NT2/D1 (cell line): ENCODE measurements at places on chromosomes 1 and 21.
A peak's percentile ranks its signal among the peaks of the same experiment; 100 is the strongest.

GRCh38 chr1:95994643-95995042 lies 726.9 kb upstream of the PTBP2 start:
- no peak for DNase-seq

DNA sequence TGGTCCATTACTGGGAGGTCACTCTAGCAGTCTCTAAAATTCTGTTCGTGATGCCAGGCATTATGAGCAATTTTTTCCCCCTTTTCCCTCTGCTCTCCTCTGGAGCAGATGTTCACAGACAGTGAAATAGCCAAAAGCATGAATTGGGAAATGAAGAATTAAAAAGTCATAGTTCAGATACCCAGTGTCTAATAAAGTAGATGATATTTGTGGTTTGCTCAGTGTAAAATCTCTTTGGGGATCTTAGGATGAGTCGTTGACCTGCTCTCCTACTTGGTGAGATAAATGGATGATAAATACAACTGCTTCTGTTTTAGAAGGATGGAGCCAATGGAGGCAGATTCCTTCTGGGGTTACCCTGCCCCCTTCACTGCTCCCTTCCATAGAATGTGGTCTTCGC lies 56.3 kb downstream of the KIAA0040 start:
- DNase-seq = no peak

DNA sequence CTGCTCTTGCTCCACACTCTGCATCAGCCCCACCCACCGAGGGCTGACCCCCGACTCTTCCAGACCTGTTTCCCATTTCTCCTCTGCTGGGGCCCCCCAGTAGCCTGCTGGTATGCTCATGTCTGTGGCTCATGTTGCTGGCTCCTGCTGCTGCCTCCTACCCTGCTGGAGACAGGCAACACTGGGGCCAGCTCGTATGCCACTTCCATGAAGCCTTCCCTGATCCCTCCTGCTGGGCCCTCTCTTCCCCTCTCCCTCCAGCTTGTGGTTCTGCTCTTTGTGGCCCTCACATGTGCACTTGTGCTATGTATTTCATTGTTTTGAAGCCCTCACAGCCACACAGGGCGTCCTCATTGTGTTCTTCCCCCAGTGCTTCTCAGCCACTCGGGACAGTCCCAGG lies 40.5 kb downstream of the CNN3 start:
- no peak for DNase-seq

DNA sequence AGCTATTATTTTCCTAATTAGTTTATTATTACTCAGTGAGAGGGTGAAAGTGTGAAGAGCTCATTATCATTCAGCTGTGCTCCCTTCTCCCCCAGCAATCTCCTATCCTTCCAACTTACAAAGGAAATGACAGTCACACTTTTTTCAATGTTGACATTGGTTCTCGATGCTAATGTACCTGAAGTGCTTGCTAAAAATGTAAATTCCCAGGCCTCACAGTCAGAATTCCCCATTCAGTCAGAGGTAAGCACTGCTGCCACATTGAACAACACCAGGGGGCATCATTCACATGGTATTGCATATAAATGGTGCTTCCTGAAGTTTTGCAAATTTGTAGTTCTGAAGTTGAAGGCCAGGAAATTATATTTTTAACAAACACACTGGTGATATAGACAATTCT lies 132.7 kb upstream of the FOXD3 start:
- DNase-seq = peak; percentile 95

DNA sequence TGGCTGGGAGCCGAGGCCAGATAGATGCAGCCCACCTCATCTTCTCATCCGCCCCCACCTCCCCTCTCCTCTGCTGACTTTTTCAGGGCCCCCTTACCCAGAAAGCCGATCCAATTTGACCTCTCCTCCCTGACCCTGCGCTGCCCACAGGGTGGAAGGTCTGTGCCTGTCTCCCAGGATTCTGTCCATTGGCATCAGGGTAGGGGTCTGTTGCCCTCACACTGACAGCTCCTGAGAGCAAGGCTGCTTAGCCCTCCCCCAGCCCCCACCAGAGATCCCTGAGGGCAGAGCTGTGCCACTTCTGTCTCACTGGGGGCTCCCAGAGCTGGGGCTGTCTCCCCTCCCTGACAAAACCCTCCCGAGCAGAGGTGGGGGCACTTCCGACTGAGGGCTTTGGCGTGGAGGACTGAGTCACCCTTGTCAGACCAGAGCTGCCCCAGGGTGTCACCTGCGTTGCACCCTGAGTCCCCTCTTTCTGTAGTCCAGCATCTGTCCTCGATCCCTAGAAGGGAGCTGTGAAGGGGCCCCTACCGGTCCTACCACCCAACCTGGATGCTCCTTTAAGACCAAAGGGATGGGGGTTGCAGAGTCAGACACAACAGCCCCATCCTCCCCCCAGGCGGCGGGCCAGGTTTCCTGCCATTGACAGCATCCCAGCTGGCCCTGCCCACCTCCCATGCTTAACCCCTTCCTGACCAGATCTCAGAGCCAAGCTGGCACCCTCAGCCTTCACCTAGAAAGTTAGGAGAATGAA lies 2.4 kb upstream of the FAM110D start:
- no peak for DNase-seq

- DNase-seq = no peak
Observed at GRCh38 chr1:41504114-41505035, 19.9 kb upstream of the EDN2 start.

GRCh38 chr1:44246806-44247205 lies 33.5 kb downstream of the DMAP1 start:
- no peak for DNase-seq

GRCh38 chr1:233738396-233738795 lies 124.5 kb downstream of the KCNK1 start:
- DNase-seq = no peak

- DNase-seq = no peak
Observed at GRCh38 chr1:221099747-221100595, 220.7 kb downstream of the HLX start.

DNA sequence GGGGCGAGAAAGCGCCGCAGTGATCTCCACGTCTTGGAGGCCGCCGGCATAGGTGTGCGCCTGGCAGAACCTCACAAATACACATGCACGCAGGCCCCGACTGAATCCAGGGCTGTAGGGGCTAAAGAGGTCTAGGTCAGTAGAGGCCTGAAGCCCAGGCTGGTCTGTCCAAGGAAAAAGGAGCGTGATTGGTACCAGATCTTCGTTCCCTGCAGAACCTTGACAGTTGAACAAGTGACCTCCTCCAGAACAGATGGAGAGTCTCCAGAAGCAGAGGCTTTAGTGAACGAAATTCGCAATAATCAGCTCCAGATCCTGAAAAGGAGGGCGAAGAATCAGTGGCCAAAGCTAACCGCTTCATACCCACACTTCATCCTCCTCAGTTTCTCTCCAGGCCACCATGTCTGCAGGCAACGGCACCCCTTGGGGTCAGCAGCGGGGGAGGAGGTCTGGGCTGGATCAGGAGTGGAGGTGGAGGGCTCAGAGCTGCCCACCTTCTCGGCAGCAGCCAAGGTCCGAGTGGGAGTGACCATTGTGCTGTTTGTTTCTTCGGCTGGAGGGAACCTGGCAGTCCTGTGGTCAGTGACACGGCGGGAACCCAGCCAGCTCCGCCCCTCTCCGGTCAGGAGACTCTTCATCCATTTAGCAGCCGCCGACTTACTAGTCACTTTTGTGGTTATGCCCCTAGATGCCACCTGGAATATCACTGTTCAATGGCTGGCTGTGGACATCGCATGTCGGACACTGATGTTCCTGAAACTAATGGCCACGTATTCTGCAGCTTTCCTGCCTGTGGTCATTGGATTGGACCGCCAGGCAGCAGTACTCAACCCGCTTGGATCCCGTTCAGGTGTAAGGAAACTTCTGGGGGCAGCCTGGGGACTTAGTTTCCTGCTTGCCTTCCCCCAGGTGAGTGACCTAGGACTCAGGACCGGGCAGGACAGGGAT lies 749 bp upstream of the PEX11B start:
- DNase-seq = no peak

DNA sequence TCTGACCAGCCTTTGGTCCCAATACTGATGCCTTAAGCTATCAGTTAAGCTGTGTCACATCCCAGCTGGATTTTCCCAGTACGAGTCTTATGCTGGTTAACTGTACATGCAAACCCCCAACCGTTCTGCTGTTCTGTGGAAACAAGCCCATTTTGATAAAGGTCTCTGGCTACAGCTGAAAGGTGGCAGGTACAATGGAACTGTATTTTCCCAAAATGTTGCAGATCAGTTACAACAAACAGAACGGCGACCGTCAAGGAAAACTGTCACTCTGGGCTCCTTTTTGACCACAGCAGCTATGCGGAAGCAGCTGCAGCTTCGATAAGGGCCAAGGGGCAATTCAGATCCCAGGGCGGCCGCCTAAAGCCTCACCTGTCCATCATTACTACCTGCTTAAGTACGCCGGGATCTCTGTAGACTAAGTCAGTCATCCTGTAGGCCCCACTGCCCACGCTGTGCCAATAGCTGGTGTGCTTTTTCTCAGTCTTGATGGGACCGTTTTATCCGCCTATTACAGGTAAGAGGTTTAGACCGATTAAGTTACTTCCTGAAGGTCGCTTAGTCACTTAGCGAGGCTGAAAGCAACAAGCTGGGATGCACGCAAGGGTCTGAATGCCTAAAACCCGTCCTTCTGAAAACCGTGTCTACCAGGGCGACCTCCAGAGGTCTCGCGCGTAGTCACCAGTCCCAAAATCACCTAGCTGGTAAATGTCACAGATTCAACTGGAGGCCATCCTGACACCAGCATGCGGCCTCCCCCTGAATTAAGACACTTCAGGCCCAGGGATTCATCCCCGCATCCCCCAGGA lies 11.1 kb upstream of the RAB42 start:
- no peak for DNase-seq

GRCh38 chr1:58848818-58849411 lies 65.1 kb upstream of the JUN start:
- DNase-seq = peak; percentile 36

GRCh38 chr1:16138772-16139221 lies 17.1 kb downstream of the EPHA2 start:
- DNase-seq = no peak

- no peak for DNase-seq
Observed at GRCh38 chr1:213423041-213423440, 372.0 kb downstream of the RPS6KC1 start.

DNA sequence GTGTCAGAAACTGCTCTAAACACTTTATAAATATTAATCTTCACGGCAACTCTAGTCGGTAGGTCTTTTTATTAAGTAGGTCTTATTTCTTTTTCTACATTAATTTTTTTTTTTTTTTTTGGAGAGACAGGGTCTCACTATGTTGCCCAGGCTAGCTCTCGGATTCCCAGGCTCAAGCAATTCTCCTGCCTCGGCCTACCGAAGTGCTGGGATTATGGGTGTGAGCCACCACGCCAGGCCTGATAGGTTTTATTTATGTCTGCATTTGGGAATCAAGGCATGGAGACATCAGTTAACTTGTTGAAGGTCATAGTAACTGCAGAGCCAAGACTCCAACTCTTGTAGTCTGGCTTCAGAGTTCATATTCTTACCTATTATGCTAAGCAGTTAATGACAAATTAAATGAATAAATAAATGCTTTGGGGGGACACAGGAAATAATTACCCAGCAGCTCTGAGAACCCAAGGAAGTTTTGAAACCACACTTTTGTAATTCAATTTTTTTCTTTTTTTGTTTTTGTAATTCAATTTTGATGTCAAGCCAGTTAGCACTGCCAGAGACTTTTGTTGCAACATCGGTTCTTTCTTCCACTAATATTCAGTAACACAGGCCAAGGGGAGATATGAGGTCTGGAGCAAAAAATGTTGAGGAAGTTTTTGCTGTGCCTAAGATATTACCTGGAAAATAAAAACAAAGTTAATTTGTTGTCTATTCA lies 9.4 kb upstream of the UAP1 start:
- DNase-seq = no peak

DNA sequence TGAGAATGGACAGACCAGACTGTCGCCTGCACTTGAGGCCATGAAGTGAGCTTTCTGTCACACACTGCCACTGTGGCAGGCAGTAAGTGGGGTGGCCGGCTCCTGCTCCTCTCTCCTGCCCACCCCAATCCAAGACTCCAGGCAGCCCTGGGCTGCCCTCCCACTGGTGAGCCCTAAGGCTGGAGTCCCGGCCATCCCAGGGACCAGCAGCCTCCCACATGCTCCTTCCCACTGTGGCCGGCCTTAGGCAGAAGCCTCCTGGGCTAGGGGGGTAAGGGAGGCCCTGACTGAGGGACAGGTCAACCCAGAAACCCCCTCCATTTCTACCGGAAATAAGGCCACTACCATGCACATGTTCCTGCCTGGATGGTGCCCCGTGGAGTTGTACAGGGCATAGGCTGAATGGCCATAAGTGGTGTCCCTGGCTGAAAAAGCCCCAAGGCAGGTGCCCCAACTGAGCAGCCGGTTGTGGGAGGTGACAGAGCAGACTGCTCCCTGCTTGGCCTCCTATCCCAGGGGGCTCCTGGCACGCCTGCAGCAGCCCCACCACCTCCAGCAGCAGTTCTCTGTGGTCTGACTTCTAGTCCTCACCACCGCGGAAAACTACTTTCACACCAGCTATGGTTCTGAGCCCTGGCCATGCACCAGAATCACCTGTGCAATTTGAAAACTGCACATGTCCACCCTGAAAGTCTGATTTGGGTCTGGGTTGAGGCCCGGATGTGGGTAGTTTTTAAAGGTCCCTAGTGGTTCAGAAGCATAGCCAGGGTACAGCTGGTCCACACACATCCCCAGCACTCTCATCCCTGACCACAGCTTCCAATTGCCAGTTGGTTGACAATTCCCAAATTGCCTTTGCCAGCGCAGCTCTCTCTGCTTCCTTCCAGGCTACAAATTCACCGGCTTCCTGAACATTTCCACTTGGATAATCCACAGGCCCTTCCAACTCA lies 1.6 kb upstream of the ARTN start:
- DNase-seq = no peak

GRCh38 chr1:189313488-189313887 lies 1164.2 kb downstream of the BRINP3 start:
- DNase-seq = no peak

DNA sequence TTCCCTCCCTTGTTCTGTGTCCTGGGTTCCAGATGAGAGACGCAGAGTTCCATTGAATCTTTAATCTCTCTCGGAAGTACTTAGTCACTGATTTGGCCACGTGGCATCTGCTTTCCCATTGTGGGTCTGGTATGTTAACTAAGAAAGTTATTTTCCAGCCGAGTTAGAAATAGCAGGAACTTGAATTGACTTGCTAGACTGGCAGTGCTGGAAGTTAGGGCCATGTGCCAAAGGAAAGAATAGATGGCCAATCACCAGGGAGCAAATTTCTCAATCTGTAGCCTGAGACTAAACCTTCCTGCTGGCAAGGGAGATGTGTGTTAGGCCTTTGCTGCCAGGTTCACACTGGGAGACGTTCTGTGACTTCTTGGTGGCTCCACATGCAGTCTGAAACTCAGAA lies 24.2 kb upstream of the SLFNL1 start:
- DNase-seq = no peak

DNA sequence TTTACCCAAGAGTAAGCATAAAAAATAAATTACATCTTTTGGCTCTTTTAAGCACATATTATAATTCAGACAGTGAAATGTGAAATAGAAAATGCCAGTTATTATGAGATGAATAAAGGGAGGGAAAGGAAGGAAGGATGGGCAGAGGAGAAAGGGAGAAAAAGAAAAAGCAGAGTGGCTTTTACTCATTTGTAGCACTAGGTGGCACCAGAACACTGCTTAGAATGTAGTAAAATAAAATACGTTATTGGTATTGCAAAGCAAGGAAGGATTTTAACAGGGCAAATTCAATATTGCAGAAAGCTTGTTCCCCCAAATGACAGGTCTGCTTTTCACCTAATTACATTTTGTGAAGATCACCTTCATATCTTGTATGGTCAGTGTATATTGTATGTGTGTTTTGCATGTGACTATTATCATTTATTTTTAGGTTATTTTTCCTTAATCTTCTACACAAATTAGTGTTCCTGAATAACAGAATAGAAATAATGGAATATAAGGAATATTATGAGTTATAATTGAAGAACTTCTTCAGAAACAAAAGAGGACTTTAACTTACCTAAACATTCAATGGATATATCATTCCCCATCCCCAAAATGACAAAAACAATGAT lies 9.1 kb upstream of the PCNX2 start:
- no peak for DNase-seq
